ENCODE measurements at places on chromosomes 12 and 14.

- DNase-seq: no peak
Measured at GRCh38 chr12:67716817-67717216, 68.3 kb downstream of the DYRK2 start.

GRCh38 chr12:55957106-55957859 lies 8.6 kb downstream of the PMEL start:
- no peak for DNase-seq

DNA sequence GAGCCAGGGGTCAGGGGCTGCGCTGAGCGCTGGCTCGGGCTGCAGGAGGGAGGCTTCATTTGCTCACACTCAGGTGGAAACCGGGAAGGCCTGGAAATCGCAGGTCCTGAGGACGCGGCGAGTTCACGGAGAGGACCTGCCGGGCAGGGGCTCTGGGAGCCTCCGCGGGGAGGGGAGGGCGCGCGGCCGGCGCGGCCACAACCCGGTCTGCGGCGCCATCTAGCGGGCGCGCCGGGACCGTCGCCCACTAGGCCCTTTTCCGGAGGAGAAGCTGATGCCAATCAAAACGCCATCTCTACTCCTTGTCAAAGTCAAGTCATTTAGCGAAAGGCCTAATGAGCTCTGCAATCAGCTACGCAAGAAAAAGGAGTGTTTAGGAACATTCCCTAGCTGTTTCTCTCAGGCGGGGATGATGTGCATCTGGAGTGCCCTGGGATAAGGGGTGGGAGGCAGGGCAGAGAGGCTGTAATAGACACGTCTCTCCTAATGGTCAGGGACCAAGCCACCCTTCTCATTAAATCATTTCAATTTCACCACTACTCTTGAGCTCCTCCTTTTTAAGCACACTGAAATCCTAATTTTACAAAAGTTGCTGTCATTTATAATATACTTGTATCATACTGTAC lies 885.8 kb upstream of the TMEM132C start:
- peak; percentile 17 for DNase-seq

DNA sequence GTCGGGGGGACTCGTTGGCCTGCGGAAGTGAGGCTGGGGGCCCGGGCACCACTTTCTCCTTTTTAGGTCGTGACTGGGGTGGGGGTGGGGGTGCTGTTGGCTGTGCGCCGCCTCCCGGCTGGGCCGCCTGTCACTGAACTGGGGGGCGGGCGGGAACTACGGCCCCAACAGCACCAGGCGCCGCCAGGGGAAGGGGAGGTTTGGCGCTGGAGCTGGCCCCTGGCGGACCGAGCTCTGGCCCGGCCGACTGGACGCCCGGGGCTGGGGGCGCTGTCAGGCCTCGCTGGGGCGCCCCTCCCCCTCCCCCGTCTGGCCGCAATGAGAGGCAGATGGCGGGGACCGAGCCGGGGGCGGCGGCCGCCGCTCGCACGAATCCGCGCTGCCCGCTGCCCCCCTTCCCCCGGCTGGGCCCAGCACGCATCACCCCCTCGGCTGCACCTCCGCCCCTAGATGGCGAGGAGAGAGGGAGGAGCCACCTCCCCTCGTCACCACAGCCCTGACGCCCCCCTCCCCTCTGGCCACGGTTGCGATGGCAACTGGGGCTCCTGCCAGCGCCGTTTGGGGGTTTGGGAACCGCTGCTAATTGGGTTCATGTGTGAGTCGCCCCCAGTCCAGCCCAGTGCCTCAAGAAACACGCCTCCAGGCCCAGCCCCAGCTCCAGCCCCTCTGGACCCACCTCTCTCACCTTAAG lies 723 bp downstream of the NFATC4 start:
- DNase-seq: no peak

GRCh38 chr14:72774141-72774540 lies 119.8 kb downstream of the DPF3 start:
- DNase-seq: no peak

DNA sequence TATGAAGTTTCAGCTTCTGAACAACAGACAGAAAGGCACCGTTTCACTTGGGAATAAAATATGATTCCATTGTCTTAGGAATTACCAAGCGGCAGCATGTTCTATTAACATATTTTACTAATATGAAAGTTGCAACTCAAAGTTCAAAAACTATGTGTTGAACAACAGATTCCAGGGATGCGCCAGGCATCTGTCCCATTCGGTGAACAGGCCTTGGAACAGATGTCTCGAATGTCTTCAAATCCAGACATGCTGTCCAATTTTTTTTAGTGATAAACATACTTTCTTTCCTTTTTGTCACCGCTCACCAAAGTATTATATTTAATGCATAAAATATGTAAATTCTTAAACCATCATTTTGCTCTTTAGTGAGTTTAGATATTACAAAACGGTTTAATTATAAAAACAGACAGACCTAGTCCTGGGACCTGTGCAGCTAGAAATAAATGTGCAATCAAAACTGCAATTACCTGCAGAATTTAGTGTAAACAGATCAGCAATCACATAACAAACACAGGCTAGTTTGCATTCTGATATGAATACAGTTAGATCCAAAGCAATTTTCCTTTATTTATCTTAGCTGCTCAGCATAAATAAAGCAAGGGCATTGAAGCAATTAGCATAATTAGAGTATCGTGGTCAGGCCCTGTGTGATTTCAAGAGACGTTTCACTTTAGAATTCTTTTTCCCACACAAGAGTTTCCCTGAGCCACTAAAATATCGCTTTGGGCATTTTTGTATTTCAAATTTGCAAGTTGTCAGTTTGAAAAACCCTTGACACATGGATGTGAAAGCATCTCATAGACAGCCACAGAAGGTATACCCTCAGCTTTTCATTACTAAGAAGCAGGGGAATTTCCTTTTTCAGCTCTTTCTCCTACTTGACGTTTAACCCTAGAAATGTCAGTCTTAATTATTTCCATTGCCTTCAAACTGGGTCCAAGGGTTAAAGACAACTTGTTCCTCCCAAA lies 420.8 kb downstream of the EGLN3 start:
- no peak for DNase-seq

DNA sequence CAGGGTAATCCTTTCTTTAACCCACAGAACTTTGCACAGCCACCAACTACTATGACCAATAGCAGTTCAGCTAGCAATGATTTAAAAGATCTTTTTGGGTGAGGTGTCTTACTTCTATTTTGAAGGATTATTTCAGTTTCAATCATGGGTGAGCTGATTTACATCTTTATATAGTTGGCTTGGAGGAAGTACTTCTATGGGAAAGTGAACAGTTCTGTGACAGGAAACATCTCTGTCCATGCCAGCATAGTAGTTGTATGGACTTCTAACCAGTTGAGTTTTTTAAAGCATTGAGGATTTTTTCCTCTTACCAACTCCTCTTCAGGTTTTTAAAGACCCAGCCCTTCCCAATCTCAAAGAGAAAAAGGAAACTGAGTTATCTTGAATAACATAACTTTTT lies 17.8 kb upstream of the SLC17A8 start:
- no peak for DNase-seq

DNA sequence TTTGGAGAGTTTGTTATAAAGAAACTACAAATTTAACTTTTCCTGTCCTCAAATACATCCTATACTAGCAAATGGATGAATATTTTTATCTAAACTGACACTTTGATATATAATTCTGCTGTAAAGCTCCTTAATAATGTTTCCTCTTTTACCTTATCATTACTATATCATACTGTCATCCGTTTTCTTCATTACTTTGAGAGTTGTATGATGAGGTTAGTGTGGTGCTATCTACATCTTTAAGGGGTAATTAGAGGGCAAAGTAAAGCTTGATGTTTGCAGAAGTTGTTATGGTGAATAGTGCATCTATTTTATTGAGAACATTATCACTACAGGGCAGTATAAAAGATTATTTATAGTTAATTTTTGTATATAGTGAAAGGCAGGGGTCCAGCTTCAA lies 36.1 kb downstream of the LIN7A start:
- DNase-seq: no peak

GRCh38 chr12:65926119-65926908 lies 102.0 kb downstream of the HMGA2 start:
- no peak for DNase-seq

DNA sequence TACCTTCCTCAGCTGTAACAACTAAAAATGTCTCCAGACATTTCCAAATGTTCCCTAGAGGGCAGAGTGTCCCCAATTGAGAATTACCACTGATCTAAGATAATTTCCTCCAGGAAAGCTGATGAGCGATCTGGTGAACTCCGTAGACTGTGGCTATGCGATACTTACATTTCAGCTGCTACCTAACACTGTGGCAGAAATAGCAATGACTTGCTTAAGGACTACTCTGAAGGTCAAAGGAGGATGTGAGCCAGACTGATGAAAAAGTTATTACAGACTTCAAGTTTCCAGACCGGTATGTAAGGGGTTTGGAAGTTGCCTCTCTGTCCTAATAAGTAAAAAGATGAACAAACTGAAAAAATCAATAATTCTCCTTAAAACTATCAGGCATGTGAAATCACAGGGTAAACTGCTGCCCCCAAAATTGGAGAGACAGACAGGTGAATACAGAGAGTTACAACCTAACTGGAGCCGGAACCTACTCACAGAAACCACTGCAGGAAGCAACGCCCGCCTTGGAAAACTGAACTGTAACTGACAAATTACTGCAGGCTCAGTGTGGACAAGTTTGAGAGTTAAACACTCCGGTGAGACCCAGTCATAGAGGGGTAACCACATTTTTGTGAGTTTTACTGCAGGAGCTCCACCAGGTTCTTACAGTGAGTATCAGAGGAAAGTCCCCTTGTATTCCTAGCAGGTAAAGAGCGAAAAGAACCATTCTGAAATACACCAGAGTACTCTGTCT lies 60.0 kb upstream of the PARP11 start:
- no peak for DNase-seq

GRCh38 chr12:124904306-124905098 lies 9.9 kb downstream of the UBC start:
- no peak for DNase-seq

DNA sequence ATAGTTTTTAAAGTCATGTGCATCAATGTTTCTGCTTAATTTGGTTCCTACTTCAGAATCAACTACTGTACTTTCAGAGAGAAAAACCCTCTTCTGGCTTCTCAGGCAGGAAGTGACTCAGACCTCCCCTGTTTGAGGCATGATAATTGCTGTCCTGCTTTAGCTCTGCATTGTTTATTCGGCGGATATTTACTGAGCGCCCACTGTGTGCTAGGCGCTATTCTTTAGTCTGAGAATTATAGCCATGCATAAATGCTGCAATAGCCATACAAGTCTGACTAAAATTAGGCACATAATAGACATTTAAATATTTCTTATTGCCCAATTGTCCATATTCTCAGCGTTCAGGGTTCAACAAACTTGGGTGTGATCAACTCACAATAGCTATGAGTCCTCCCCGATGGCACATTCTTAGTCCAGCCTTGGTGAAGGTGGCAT lies 6.1 kb upstream of the AMIGO2 start:
- no peak for DNase-seq

- DNase-seq: no peak
Measured at GRCh38 chr14:74978416-74978947, 23.1 kb upstream of the PGF start.

DNA sequence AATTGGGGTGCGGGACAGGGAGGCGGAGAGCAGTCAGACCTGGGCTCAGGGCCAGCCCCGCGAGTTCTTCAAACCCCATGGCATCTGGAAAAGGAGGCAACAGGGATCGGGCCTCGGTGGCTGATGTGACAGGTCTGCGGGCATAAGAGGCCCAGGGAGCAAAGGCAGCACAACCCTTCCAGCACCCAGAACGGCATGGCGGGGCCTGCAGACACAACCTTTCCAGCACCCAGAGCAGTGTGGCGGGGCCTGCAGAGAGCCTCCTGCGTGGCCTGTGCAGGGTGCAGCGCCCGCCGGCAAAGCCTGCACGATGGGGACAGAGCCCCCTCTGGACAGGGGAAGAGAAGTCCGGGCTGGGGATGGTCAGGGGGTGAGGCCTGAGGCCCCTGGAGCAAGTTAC lies 26.2 kb upstream of the TRAF3 start:
- no peak for DNase-seq

- DNase-seq: no peak
Measured at GRCh38 chr12:97216848-97217247, 245.8 kb upstream of the RMST start.

DNA sequence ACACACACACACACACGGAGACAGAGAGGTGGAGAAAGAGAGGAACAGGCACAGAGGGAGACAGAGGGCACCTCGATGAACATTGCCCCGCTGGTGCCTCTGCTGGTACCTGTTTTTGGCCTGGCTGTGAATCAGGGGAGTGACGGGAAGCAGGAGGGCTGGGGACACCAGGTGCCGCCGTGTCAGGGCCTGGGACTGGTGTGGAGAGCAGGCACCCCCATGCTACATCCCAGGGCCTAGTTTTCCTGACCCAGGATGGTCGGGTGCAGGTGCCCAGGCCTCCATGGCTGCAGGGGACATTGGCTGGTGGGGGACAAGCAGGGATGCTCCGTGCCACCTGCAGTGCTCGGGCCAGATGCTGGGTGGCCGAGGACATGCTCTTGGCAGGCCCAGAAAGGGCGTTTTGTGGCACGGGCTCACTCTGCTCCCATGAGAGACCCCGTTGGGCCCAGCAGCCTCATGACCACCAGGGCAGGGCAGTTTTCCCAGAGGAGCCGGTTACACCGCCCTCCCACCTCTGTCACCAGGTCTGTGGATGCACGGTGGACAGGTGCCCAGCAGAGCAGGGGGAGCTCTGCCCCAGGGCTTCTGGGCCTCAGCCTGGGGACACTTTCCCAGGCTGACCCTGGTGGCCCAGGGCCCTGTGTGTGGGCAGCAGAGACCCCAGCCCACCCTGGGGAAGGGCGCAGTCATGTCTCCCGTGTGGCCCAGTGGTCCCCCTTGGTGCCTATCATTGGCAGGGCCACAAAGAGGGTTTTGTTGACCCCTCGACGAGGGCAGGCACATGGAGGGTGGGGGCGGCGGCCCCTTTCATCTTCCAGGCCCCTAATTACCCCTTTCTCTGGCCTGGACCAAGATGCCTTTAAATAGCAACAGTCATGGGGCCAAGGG lies 207.5 kb upstream of the RTL1 start:
- DNase-seq: no peak

- no peak for DNase-seq
Measured at GRCh38 chr12:122813310-122813713, 21.9 kb upstream of the HIP1R start.

- DNase-seq: no peak
Measured at GRCh38 chr12:3996322-3996721, 123.1 kb upstream of the PARP11 start.

- DNase-seq: no peak
Measured at GRCh38 chr14:102258136-102258535, 46.8 kb downstream of the MOK start.

- DNase-seq: no peak
Measured at GRCh38 chr14:36665887-36666415, 4.3 kb downstream of the PAX9 start.

GRCh38 chr12:53568809-53569557 lies 57.2 kb downstream of the ATF7 start:
- DNase-seq: no peak

DNA sequence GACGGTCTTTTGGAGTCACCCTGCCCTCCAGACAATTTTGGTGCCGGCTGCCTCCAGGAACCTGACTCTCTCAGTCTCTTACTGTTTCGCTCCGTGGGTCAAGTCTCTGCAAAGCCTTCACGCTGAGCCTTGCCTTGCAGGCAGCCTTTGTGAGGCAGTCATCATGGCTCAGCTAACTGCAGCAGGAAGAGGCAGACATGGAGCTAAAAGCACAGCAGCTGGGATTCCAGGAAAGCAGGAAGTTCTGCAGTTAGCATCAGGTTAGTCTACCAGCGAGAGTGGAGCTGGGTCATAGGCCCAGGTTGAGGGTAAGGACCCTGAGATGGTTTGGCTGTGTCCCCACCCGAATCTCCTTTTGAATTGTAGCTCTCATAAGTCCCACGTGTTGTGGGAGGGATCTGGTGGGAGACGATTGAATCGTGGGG lies 305.4 kb downstream of the PCNX1 start:
- no peak for DNase-seq

GRCh38 chr14:37985826-37986470 lies 221.8 kb upstream of the SSTR1 start:
- no peak for DNase-seq

All from stimulated activated CD4-positive, alpha-beta T cell treated with anti-CD3 and anti-CD28 coated beads, TNF-alpha, amount 100 ng/mL, for 24 hours (primary cell).